Chondrocyte (in vitro differentiated cells): ENCODE measurements at places on chromosomes 13 and 19. TPM values are rescaled to one million over a fixed set of nuclear protein-coding genes. Genes with fewer than 3 reads are reported as not detected.

The JSRP1 gene
- 0.42 to 0.51 TPM in 2 of 3 replicates, not detected in the other for total RNA-seq

DNA sequence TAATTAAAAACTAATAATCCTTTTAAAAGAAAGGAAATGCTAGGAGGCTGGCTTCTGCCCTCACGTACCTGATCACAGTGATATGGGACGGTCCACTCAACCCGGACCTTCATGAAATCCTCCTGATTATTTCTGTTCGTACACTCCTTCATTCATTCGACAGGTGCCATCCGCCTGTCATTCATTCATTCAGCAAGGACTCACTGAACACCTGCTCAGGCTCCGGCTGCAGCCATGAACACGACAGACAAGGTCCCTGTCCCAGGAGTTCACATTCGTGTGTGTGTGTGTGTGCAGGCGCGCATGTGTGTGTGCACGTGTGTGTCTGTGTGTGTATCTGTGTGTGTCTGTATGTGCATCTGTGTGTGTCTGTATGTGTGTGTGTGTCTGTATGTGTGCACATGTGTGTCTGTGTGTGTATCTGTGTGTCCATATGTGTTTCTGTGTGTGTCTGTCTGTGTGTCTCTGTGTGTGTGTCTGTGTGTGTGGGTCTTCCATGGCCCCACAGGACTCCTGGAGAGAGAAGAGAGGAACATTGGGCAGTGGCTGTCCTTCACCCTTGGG, 28.1 kb upstream of the CCNE1 start:
- no peak for DNase-seq

- DNase-seq: no peak
Measured at GRCh38 chr19:4744451-4745174, 21.0 kb upstream of the DPP9 start.

DNA sequence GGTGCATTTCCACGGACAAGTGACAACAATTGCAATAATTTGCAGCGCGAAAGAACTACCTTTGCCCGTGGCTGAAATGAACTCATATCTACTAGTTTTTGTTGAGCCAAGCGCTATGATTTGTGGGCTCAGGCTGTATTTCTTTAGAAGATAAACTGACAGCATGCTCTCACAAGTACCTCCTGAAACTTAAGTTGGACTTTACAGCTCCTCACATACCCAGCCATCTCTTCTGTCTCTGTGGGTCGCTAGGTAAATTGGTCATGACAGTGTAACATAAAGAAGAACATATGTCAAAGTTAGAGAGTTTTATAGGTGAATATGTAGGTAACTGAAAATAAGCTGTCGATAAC, 839 bp downstream of the COG6 start:
- no peak for DNase-seq

The CEACAM21 gene
- total RNA-seq: not detected in 3 replicates

- DNase-seq: no peak
Measured at GRCh38 chr13:63517371-63517770, 2101.7 kb upstream of the PCDH20 start.
